CD4-positive, CD25-positive, alpha-beta regulatory T cell (primary cell): ENCODE measurements at places on chromosomes 2 and 18. TPM values are rescaled to one million over a fixed set of nuclear protein-coding genes. Genes with fewer than 3 reads are reported as not detected.
A peak's percentile ranks its signal among the peaks of the same experiment; 100 is the strongest.

Gene THSD7B
- polyA plus RNA-seq, result not detected

Gene TM4SF20
- not detected for polyA plus RNA-seq

Gene NOSTRIN
- polyA plus RNA-seq, result not detected

Gene TEX44
- polyA plus RNA-seq, result not detected

Gene NLRC4
- not detected for polyA plus RNA-seq

Gene TMEM169
- polyA plus RNA-seq, result 12.8 TPM

Gene CHST9
- polyA plus RNA-seq, result not detected

Gene HES6
- polyA plus RNA-seq, result 3.9 TPM

Gene RFTN2
- 0.21 TPM for polyA plus RNA-seq

DNA sequence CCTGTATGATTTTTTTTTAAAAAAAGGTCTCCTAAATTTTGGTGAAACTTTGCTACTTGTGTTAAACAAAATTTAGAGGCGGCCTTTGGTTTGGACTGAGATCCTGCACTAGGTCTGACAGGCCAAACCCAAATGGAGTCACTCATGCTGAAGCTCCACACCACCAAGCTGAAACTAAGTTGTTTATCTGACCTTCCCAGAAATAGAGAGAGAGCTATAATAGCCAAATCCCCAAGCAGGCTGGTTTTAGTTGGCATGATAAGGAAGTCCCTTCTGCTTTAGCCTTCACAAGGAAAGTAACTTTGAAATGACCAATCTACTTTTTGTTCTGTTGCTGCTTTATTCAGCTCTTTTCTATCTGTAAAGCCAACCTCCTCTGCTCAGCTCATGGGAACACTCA lies 17.1 kb upstream of the THUMPD2 start:
- H3K27ac ChIP-seq, result no peak overlapping the region
- DNase-seq, result no peak
- H3K4me1 ChIP-seq, result no peaks in the 10 kb centered on the region
- H3K27me3 ChIP-seq, result no peaks in the 10 kb centered on the region

DNA sequence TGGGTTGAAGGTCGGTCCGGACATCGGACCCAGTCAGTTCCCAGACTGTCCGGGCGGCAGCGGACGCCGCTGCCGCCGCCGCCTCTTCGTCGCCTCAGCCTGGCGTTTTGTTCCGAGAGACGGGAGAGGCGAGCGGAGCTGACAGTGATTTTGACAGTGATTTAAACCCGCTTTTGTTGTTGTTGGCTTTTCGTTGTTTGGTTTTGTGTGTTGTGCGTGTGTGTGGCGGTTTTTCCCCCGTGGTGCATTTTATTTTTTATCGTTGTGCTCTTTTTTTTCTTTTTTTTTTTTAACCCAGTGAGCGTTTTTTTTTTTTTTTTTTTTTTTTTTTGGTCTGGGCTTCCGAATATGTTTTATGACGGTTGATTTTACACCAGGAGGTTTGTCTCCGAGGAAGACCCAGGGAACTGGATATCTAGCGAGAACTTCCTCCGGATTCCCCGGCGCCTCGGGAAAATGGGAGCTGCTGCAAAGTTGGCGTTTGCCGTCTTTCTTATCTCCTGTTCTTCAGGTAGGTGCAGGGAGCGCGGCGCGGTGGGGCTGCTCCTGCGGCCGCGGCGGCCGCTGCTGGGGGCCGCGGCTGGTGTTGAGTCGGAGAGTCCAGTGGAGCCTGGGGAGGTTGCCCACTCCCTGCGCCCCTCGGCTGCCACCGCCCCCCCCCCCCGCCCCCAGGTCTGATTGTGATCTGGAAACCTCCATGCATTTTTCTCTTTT lies at the start of gene ACVR2A:
Gene ACVR2A, plus strand, starts transcription at position 333 of the 714 bp plus-strand sequence. Its CDS starts 124 bp downstream, at position 457.
- peaks cover 11% of the 10 kb centered on the region for H3K4me1 ChIP-seq
- H3K36me3 ChIP-seq, result no peaks in the 10 kb centered on the region
- peak; percentile 3 for DNase-seq
- H3K4me3 ChIP-seq, result peak within 1 kb of the TSS; percentile 94
- H3K27ac ChIP-seq, result no peak within 1 kb of the TSS

DNA sequence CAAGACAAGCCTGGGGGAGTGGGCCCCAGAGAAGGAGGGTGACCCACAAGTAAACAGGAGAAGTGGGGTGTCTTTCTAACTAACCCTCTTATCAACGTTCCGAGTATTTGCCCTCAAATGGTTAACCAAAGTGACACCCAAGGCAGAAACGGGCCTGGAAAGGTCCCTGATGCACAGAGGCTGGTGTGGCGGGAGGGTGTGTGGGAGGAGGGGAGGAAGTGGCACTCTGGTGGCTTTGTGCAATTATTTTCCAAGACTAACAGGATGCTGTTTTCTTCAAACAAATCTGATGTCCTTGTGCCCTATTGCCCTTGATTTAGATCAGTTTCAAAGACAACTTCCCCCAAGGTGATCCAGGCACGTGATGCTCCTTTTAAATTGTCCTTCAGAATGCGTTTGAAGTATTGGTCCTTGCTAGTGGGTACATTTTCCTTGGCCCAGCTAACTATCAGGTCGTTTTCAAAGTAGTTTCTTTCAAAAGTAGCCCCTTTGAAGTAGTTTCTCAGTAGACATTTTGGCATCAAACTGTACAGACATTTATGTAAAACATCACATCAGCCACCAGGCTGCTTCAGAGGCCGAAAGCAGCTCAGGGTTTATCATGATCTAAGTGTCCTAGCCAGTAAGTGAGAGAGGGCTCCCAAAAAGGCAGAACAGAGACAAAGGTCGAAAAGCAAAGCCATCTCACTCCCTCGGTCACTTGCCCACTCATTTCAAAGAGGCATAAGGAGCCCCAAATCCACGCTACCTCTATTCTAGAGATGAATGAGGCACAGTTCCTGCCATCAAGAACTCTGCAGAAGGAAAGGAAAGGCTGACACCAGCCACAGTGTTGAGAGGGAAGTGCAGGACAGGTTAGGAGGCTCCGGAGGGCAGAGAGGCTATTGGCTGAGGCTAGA lies 371.1 kb upstream of the ID2 start:
- H3K4me3 ChIP-seq, result no peak overlapping the region
- no peak overlapping the region for H3K27ac ChIP-seq
- DNase-seq, result no peak
- H3K36me3 ChIP-seq, result no peaks in the 10 kb centered on the region
- peaks cover 32% of the 10 kb centered on the region for H3K4me1 ChIP-seq
- no peaks in the 10 kb centered on the region for H3K27me3 ChIP-seq

- no peaks in the 10 kb centered on the region for H3K27me3 ChIP-seq
- no peaks in the 10 kb centered on the region for H3K4me1 ChIP-seq
- no peak overlapping the region for H3K27ac ChIP-seq
- no peak for DNase-seq
- no peak overlapping the region for H3K4me3 ChIP-seq
- H3K36me3 ChIP-seq, result no peaks in the 10 kb centered on the region
Observed at GRCh38 chr18:36514778-36515177, 217.3 kb downstream of the FHOD3 start.

DNA sequence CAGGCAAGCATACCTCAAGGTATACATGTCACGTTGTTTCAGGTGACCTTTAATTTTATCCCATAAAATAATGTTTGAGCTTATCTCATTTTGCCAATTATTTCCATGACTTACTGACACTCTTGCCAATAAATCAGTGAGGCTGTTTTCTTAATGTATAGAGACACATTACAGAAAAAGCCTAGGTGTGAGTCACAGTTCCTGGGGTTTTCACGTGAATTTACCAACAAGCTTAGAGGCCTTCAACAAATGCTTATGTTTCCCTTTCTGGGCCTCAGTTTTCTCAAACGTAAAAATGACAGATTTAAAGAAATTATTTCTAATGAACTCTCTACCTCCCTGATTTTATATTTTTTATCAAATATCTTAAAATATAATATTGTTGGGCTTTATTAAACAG lies 517.5 kb upstream of the SPHKAP start:
- H3K36me3 ChIP-seq, result no peaks in the 10 kb centered on the region
- no peaks in the 10 kb centered on the region for H3K27me3 ChIP-seq
- no peaks in the 10 kb centered on the region for H3K4me1 ChIP-seq
- H3K4me3 ChIP-seq, result no peak overlapping the region
- DNase-seq, result no peak
- H3K27ac ChIP-seq, result no peak overlapping the region

- H3K4me1 ChIP-seq, result no peaks in the 10 kb centered on the region
- no peaks in the 10 kb centered on the region for H3K27me3 ChIP-seq
- DNase-seq, result no peak
- H3K4me3 ChIP-seq, result no peak overlapping the region
Observed at GRCh38 chr2:146985753-146986152, 859.1 kb upstream of the ACVR2A start.

DNA sequence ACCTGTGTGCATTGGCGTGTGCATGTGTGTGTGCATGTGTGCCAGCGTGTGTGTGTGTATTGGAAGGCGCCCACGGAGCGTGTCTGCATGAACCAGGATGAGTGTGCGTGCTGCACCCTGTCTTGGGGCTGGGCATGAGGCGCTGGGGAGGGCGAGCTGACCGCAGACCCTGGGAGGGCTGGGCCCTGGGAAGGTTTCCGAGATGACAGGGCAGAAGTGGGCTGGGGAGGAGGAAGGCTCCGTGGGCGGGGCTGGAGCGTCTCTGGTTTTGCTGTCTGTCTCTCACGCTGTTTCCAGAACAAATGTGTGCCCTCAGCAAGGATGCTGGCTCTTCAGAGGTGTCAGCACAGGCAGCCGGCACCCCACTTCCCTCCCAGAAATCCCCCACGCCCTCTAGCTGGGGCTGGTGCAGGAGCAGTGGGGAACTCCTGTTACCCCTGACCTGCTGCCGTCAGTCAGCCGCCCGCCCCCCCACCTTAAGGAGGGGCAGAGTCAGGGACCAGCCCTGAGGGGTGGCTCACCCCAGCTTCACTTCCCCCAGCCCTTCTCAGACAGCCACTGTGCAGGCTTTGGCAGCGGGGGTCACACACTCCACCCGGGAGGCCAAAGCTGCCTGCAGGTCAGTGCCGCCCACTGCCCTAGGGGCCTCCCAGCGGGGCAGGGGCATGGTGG lies at the start of gene GPR35:
Gene GPR35, plus strand, starts transcription at position 531 of the 672 bp plus-strand sequence. CDS start 4,473 bp downstream, outside the sequence.
- DNase-seq, result peak; percentile 42
- peaks cover 61% of the 10 kb centered on the region for H3K4me1 ChIP-seq
- H3K4me3 ChIP-seq, result no peak within 1 kb of the TSS
- no peaks in the 10 kb centered on the region for H3K36me3 ChIP-seq
- no peaks in the 10 kb centered on the region for H3K27me3 ChIP-seq
- H3K27ac ChIP-seq, result peak within 1 kb of the TSS; percentile 47

DNA sequence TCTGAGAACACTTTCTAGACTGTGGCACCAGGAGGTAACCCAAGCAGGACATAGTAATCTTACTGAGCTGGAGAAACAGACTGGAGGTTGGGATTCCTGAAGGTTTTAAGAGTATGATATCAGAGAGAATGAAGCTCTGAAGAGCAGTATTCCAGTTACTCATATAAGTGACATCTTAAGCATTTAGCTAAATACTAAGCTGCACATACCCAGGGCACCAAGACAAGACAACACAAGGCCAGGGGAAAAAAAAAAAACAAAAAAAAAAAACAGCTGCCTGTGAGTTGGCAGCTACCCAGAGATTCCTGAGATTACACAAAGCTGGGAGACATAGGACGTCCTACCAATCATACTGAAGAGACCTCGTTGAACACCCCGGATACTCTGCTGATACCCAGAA lies 175.8 kb downstream of the SRBD1 start:
- no peak overlapping the region for H3K4me3 ChIP-seq
- H3K36me3 ChIP-seq, result peaks cover 2% of the 10 kb centered on the region
- no peak overlapping the region for H3K27ac ChIP-seq
- H3K27me3 ChIP-seq, result no peaks in the 10 kb centered on the region

GRCh38 chr2:187783446-187783845 lies 229.2 kb upstream of the TFPI start:
- DNase-seq, result no peak
- H3K4me3 ChIP-seq, result no peak overlapping the region
- no peaks in the 10 kb centered on the region for H3K4me1 ChIP-seq
- H3K36me3 ChIP-seq, result no peaks in the 10 kb centered on the region

DNA sequence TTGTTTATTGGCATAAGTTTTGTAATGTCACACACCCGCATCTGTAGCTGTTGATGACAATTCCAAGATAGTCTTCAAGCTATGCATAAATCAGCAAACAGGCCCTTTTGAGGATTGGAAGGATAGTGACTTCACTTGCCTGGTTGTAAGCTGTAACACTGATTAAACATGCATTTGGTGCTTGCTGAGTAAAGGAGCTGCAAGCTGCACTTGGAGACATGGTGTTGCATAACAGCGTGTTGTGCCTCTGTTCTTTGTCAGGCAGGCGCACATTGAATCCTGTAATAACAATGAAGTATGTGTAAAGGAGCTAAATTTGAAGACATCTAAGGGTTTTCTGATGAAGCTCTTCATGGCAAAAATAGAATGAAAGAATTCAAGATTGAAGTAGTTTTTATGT lies 68.7 kb upstream of the TTC27 start:
- no peak overlapping the region for H3K4me3 ChIP-seq
- H3K36me3 ChIP-seq, result peaks cover 15% of the 10 kb centered on the region
- no peak for DNase-seq
- H3K27ac ChIP-seq, result no peak overlapping the region
- H3K4me1 ChIP-seq, result peaks cover under 1% of the 10 kb centered on the region

- no peaks in the 10 kb centered on the region for H3K27me3 ChIP-seq
- no peaks in the 10 kb centered on the region for H3K36me3 ChIP-seq
- no peak for DNase-seq
Observed at GRCh38 chr18:43213816-43214215, 63.5 kb downstream of the SYT4 start.

GRCh38 chr18:26460449-26461091 lies 87.8 kb downstream of the KCTD1 start:
- no peaks in the 10 kb centered on the region for H3K36me3 ChIP-seq
- H3K4me1 ChIP-seq, result no peaks in the 10 kb centered on the region
- H3K4me3 ChIP-seq, result no peak overlapping the region
- no peak for DNase-seq
- no peaks in the 10 kb centered on the region for H3K27me3 ChIP-seq

DNA sequence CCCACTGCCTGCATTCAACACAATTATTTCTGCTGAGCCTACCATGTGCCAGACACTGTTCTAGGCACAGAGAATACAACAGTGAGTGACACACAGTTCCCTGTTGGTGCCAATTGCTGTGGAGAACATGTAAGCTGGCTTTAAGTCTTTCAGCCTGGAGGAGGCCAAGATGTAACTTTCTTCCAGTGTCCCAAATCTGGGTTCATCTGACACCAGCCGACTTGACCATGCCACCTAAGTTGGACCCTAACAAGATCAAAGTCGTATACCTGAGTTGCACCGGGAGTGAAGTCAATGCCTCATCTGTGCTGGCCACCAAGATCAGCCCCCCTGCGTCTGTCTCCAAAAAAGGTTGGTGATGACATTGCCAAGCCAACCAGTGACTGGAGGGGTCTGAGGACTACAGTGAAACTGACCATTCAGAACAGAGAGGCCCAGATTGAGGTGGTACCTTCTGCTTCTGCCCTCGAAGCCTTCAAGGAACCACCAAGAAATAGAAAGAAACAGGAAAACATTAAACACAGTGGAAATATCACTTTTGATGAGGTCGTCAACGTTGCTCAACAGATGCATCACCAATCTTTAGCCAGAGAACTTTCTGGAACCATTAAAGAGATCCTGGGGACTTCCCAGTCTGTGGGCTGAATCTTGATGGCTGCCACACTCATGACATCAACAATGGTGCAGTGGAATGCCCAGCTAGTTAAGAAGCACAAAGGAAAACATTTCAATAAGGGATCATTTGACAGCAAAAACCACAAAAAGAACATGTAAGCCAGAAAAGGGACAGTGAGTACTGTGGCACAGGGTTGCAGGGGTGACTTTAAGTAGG lies 6.3 kb downstream of the TRABD2A start:
- H3K36me3 ChIP-seq, result peaks cover 9% of the 10 kb centered on the region
- DNase-seq, result no peak
- H3K4me1 ChIP-seq, result peaks cover 42% of the 10 kb centered on the region
